ENCODE measurements at places on chromosomes 5 and 9.

DNA sequence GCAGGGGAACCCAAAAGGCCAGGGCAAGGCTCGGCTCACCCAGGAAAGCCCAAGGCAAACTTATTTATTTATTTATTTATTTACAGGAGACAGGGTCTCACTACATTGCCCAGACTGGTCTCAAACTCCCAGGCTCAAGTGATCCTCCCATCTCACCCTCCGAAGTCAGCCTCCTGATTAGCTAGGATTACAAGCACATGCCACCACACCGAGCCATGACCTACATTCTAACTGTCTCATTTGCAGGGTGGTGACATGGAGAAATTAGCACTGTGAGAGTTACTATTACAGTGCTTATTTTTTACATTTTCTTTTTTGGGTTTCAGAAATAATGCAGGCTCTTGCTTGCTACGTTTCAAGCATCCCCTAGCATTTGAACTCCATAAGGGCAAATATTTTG, 18.1 kb downstream of the ARHGEF37 start:
- no peak for DNase-seq

DNA sequence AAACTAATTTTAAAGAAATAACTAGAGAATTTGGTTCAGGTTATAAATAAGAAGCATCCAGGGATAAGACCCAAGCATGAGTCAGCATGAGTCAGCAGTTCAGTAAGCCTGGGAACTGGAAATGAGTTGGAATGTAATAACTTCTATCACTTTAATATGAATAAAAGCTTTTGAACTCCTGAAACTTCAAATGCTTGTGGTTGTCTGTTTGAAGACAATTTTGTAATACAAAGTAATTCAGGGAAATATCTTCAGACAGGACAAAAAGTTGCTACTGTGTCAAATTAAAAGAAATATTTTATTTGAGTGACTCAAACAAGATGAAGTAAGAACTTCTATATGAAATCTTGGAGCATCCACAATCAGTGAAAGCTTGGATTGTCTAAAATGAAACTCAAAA, 331.2 kb upstream of the DAB2 start:
- DNase-seq = no peak

- DNase-seq = no peak
Observed at GRCh38 chr5:159774476-159775031, 141.7 kb upstream of the ADRA1B start.

- DNase-seq = no peak
Observed at GRCh38 chr9:82234160-82234943, 245.8 kb downstream of the SPATA31D1 start.

DNA sequence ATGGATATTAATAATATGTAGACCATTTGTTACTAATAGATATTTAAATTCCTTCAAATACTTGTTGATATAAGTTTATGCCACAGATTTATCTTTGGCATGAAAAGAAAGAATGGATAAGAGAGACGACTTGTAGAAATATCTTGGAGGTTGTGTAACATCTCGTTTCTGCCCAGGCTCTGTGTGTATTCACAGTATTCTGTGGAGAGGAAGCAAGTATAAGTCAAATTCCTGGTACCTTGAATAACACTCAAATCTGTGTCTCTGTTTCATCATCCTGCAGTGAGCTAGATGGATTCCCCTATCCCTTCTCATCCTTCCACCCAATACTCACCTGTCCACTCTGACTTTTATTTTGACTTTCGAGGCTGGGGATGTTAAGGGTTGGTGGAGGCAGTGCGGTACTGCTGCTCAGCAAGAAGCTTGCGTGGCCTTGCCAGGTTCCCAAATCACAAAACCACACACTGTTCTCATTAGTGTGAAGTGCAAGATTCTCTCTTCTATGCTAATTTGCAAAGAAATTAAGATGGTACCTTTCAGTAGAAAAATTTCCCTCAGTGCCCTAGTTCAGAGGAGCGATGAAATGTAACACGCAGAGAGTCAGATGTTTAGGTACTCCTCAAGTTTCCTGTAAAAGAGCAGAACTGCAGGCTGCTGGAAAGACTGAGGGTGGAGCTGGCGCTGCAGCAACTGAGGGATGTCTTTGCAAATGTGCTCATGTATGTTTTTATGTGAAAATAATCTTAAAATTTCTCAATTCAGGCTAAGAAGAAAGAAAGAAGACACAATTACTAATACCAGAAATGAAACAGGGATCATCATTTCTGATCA, 42.6 kb upstream of the ANKRD18A start:
- no peak for DNase-seq

GRCh38 chr5:58085800-58086199, 374.1 kb downstream of the PLK2 start:
- no peak for DNase-seq

- no peak for DNase-seq
Observed at GRCh38 chr9:107481035-107481434, 8.5 kb downstream of the KLF4 start.

- no peak for DNase-seq
Observed at GRCh38 chr9:136674786-136675349, 12.2 kb downstream of the EGFL7 start.

Data from T-cell (primary cell).